ENCODE measurements at places on chromosomes 3 and 15.

DNA sequence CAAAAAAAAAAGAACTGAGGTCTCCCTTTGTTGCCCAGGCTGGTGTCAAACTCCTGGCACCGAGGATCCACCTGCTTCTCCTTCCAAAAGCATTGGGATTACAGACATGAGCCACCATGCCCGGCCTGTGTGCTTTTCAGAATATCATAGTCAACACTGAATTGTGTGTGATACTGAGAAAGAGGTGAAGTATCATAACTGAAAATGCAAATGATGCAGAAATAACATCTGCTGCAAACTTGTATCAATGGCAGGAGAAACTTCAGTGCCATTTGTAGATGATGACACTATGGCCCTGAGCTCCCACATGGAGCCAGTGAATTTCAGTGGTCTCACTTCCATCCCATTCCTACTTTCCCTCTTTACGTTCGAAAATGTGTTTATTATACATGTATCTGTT, 21.9 kb downstream of the IL12A start:
- no peak for DNase-seq

DNA sequence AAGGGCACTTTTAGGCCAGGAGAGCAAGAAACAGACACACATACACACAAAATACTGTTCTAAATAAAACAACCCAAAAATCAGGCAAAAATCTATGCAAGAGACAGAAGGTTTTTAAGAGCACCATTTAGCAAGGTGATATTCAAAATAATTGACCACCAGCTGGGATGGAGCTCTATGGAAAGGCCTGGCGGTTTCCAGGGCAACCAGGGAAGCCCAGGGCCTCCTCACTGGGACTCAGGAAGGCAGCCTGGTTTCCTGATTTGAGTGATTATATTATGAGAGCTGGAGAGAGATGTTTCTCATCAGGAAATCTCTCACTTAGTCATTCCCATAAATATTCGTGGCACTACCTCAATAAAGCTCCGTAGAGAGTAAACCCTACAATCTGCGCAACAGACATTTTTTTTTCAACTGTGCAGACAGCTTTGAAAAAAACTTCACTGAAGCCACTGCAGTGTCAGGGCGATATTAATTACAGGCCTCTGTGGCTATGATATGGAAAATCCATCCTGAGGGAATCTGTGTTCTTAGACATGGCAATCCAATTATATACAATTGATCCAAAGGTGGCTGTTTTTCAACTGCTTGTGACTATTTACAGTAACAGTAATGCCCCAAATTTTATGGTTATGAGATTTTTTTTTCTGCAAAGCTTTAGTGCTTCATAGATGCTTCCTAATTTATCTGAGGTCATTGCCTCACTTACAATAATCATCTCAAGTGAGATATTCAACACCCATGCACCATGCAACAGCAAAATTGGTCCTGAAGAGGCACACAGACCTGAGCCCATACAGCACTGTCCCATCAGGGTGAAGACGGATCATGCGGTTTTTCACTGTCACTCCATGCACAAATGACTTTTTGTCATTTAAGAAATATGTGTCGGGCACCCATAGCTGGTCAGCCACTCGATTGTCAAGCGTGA, 152.1 kb downstream of the GABRB3 start:
- no peak for DNase-seq

GRCh38 chr3:127723011-127723567, 50.3 kb downstream of the ABTB1 start:
- DNase-seq, result no peak

GRCh38 chr15:99361545-99362185, 110.4 kb downstream of the LRRC28 start:
- DNase-seq, result no peak

DNA sequence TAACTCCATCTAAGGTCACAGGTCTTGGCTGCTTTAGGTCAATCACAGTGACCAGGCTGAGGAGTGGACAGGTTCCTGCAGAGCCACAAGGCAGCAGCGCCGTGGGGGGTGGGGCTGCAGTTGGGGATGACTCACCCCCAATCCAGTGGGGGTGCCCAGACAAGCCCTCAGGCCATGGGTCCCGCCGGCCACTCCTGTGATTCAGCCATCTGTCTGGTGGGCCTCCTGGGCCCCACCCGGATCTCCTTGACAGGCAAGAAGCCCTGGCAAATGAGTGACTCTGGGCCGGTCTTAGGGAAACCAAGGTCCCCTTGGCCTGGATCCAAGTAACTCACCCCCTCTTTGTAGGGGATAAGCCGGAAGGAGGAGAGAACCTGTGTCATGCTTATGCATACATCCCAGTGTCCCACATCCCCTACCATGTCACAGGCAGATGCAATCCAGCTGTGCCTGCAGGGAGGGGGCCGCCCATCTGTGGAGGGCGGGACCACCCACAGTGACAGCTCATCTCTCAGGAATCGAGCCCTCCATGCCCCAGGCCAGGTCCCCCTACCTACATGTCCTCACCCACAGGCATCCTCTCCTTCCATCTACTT, 495 bp upstream of the COL7A1 start:
- DNase-seq, result no peak

- peak; percentile 59 for DNase-seq
Measured at GRCh38 chr15:42107473-42107872, 13.1 kb upstream of the PLA2G4D start.

GRCh38 chr3:107992976-107993684, 97.7 kb downstream of the CD47 start:
- no peak for DNase-seq

- no peak for DNase-seq
Measured at GRCh38 chr15:67127331-67127664, 61.9 kb downstream of the SMAD3 start.

DNA sequence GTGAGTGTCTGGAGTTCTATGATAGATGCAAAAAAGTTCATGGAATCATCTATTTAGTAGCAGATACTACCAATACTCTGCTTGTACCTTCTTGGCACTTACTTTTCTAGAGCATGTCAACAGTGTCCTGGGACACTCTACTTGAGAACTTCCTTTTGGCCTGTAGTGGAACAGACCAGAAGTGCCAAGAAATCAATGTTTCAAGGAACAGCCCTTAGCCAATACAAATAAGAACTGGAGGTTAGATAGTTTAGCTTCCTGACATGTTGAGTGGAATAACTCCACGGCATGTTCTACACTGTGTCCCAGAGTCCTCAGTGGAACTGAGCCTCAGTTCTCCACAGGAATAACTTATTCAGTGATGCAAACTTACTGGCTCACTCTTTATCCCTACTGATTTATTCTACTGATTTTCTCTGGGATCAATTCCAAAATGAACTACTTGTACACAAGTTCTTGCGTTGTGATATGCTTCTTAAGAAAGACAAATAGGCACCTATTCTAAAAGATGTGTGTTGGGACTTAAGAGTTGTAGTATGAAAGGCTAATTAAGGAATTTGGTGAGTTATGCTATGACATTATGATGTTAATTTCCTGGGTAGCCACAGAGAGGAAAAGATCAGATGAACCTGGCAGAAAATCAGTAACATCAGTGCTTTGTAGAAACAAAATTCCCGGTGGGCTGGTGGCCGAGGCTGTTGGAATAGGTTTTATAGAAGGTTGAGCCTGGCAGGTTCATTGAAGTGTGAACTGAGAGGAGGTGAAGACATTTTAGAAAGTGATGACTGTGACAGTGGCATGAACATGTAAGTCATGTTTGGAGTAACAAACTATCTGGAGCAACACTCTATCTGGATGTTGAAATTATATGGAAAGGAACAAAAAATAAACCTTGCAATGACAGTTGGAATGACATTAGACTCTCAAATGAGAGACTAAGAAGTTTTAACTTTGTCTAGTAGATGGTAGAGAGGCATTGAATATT, 101.8 kb upstream of the RBMS3 start:
- no peak for DNase-seq

GRCh38 chr3:132253262-132253878, 63.8 kb upstream of the ACP3 start:
- DNase-seq, result peak; percentile 2

DNA sequence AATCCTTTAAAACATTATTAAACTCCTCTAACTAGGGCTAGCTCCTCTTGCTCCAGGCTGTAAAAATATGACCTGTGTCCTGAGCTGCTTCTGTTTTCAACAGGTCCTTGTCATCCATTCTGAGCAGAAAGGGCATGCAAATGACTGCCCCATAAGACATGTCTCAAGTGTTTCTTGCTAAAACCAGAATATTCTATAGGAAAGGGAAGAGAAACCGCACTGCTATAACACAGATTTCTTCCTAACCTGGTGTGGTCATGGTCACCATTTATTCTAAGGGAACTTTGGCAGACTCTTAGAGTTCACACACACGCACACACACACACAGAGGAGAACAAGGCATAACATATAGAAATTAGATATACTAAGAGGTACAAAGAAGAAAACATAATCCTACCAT, 34.2 kb upstream of the B3GNT5 start:
- no peak for DNase-seq

DNA sequence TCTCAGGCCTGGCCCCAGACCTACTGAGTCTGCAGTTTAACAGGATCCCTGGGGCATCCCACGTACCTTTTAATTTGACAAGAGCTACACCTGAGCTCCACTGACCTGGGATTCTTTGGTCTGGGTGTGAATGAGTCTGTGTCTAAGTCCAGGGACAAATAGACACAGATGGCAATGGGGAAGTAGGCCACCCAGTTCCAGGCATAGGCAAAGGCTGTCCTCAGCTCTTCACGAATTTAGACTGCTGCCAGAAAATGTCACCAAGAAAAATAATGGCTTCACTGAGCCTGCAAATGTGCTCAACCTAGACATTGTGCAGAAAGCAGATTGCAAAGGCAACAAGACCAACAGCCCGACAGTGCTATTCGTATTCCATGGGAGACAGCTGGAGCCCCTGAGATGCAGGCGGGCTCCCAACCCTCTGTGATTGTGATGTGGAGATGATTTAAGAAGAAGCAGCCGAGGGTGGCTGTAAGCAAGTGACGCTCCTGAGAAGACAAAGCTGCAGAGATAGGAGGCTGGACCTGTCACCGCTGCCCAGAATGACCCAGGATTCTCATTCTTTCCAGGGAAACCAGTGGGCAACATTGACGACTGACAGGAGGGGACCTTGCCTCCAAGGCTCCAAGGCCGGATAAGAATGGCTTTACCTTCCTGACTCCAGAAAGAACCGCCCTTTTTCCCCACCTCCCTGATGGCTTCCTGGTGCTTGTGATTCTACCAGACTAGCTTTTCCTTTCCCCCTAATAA, 39.8 kb upstream of the IREB2 start:
- DNase-seq, result no peak

DNA sequence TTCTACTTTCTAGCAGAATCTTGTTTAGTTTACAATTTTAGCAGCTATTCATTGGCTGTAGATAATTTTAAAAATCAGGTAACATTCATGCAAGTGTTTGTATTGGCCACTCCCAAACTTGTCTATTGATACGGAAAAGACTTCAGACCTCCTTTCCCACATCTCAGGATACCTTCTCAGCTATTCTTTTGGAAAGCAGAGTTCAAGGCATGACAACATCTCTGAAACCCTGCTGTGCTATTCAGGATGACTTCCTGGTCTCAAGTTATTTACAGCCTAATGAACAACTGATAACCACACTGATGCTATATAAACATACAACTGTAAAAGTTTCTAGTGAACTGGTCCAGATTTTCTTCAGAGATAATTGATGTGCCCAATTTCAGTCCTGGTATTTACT, 55.8 kb downstream of the DZIP3 start:
- DNase-seq, result no peak

- no peak for DNase-seq
Measured at GRCh38 chr3:11154953-11155325, 646 bp downstream of the HRH1 start.

GRCh38 chr3:159763602-159764489, 224.8 kb upstream of the IL12A start:
- peak; percentile 47 for DNase-seq

DNA sequence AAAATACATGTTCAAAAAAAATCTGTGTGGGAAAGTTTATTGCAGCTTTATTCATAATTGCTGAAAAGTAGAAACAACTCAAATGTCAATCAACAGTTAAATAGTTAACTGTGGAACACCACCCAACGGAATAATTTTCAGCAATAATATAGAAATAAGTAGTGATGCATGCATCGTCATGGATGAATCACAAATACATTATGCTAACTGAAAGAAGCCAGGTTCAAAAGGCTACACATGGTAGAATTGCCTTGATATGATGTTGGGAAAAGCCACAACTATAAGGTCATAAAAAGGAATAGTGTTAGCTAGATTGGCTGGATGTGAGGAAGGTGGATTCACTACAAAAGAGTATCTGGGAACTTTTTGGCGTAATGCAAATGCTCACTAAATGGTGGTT, 82.0 kb downstream of the GMNC start:
- DNase-seq, result no peak

GRCh38 chr3:184259878-184260723, 1.3 kb downstream of the CAMK2N2 start:
- DNase-seq, result peak; percentile 43
